ENCODE measurements at places on chromosomes 7 and 10.
A peak's percentile ranks its signal among the peaks of the same experiment; 100 is the strongest.

DNA sequence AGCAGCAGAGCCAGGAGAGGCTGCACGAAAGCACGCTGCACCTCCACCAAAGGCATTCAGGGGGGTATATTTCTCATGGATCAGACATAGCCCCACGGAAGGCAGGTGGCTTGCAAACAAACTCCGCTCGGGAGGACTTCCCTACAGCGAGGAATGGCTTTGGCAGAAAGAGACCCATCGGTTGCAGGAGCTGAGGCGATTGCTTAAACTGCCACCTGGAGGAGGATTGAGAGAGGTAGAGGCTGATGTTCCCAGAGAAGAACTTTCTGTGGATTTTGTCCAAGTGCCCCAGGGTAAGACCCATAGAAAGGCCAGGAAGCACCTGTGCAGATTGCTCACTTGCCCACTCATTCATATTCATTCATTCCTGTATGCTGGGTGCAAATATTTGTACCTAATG, 89.1 kb downstream of the NEUROD6 start:
- no peak for DNase-seq

- DNase-seq: no peak
These were observed 21.6 kb downstream of the IRF5 start for GRCh38 chr7:128959296-128959695.

GRCh38 chr7:38973760-38974159, 3.9 kb upstream of the POU6F2 start:
- DNase-seq: no peak

DNA sequence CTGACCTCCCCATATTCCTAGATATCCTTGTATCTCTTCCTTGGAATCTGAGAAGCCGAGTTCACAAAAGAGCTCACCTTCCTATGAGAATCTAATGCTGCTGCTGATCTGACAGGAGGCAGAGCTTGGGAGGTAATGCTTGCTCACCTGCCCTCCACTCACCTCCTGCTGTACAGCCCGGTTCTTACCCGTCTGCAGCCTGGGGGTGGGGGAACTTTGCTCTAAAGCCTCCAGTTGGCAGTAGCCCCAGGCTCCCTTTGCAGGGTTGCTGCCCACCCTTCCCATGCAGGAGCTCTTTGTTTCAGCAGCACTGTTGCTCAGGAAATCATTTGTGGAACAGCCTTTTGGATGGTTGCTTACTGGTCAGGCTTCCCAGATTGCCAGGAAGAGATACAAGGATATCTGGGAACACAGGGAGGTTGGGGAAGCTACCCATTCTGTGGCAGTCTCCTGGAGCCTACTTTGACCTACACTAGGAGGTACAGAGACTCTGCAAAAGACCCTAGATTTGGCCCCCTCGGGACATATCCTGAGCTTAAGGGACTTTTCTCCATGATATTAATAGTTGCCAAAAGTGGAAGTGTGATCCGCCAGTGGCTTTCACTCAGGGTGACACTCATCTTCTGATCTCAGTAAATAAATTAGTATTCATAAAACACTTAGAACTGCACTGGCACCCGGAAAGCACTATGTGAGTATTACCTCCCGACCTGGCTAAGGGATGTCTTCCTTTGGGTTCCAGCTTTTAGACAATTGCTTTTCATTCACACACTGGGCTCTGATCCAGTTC, 363.7 kb upstream of the PODXL start:
- no peak for DNase-seq

GRCh38 chr10:75730847-75731246, 299.4 kb downstream of the LRMDA start:
- no peak for DNase-seq

DNA sequence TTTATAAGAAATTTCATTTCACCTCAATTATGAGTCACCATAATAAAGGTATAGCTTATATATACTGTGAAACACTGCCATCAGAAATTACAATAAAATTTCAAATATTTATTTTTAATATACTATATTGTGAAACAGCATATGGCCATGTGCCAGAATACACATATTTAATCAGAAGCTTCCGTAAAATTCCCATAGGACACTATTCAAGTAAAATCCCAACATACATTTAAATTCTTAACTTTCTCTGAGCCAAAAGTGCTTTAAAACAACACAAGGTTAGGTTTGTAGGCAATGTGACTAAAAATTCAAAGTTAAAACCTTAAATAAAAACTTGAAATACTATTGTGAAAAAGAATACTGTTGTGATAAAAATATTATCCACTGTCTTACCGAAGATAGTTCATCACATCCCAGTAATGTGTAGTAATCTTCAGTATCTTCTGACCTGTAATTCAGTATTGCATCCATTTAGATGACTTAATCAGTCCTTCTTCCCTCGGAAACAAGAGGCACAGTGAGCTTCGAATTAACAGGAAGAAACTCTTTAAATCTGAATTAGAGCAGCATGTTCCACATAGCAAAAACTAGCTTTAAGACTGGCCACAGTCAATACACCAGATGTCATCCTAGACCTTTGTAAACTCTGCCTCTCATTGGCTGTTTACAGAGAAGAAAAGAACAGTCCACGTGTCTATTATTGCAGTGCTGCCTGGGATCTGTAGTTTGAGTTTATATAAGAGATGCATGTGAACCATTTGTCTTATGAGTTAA, at the start of gene DNAJC12:
DNAJC12 (minus strand) TSS at position 648 of the 774 bp plus-strand sequence; CDS start at position 471, 177 bp downstream.
- DNase-seq: no peak

DNA sequence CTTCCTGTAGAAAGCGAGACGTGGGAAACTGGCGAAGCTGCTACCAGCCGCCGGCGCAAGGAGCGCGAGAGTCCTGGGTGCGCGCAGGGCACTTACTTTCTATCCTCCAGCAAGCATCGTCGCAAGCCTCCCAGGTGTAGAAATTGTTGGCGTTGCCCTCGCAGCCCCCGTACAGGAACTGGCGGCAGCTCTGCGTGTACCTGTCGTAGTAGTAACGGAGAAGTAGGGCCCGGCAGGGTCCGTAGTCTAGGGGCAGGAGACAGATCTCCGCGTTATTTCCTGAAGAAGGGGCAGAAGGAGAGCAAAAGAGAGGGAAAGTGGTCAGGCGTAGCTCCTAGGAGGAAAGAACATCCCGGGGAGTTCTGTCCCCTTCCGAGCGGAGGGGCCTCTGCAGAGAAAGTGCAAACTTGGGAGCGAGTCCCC, 501 bp downstream of the TFPI2 start:
- no peak for DNase-seq

GRCh38 chr7:156127166-156128134, 315.2 kb upstream of the SHH start:
- no peak for DNase-seq

DNA sequence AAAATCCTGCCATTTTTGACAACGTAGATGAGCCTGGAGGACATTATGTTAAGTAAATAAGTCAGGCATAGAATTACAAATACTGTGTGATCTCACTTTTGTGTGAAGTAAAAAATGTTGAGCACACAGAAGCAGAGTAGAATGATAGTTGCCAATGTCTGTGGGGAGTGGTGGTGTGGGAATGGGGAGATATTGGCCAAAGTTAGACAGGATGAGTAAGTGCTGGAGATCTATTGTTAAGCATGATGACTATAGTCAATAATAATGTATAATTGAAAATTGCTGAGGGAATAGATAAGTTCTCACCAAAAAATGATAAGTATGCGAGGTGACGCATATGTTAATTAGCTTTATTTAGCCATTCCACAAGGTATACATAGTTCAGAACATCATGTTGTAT, 92.0 kb downstream of the GPR85 start:
- no peak for DNase-seq

- peak; percentile 83 for DNase-seq
These were observed at the start of gene SEC61G for GRCh38 chr7:54758702-54759592. TSS of gene SEC61G (minus strand) at chr7:54759211. CDS start at chr7:54757588, 1,623 bp downstream.

GRCh38 chr7:142608630-142609428, 140.4 kb upstream of the PRSS1 start:
- no peak for DNase-seq

DNA sequence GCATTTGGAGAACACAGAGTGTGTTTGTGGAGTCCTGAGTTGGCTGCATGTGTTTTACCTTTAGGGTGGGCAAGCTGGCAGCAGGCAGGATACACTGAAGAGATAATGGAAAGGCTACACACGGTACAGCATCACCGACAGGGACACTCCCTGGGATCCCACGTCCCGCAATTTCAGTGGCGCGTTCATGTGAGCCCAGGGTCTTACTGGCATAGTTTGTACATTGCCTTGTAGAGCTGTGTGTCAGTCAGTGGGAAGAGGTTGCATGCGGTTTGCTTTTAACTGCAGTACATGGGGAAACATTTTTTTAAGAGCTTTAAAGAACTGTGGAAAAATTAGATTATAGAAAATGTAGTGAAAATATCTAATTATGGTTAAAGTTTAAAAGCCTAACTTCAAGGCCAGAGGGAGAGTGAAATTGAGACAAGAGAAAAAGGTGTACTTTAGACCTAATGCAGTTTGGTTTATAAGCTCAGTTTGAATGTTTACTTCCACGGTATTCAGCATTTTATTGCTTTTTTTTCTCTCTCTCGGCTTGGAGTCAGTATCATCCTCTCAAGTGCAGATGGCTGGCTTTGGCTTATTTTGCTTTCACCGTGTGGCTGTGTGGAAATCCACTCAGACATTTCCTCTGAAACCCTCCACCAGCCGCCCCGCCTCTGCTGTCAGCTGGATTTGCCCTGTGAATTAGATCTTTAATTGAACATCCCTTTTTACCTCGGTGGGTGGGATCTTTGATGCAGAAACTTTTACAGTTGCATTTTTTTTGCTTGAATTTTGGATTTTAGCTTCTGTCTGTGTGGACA, 364.2 kb upstream of the COBL start:
- no peak for DNase-seq

- DNase-seq: no peak
These were observed 208.2 kb downstream of the MAD1L1 start for GRCh38 chr7:2024567-2024918.

GRCh38 chr10:91778485-91778884, 19.7 kb upstream of the TNKS2 start:
- no peak for DNase-seq

- no peak for DNase-seq
These were observed 52.9 kb downstream of the NEURL1 start for GRCh38 chr10:103546401-103546800.

DNA sequence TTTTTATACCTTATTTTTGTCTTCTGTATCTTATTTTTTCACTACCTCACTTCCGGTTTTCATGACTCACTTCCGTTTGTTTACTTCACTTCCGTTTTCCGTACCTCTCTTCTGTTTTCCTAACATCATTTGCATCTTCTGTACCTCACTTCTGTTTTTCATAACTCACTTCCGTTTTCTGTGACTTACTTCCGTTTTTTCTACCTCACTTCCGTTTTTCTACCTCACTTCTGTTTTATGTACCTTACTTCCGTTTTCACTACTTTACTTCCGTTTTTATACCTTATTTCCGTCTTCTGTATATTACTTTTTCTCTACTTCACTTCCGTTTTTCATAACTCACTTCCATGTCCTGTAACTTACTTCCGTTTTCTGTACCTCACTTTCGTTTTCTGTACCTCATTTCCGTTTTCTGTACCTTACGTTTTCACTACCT, 492.5 kb upstream of the AKR1E2 start:
- no peak for DNase-seq

GRCh38 chr7:123796568-123796967, 47.8 kb upstream of the WASL start:
- DNase-seq: no peak

- no peak for DNase-seq
These were observed 125.7 kb upstream of the MTPN start for GRCh38 chr7:136102881-136103280.

- no peak for DNase-seq
These were observed 75.6 kb downstream of the MYOF start for GRCh38 chr10:93406364-93407145.

DNA sequence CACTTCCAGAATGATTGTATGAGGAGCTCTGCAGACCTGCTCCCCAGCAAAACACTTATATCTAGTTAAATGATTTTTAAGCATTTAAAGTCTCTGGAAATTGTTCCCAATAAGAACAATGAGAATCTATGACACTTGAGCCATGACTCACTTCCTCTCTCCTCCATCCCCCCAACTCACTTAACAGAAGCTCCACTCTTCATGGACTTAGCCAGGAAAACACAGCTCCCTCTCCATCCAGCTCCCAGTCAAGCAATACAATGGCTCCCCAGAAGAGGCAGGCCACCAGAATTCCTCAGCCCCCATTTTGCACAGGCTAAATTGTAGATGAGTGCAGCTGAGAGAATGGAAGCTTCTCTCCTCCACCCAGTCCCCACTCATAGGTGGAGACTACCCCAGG, 27.0 kb downstream of the AOC1 start:
- no peak for DNase-seq

DNA sequence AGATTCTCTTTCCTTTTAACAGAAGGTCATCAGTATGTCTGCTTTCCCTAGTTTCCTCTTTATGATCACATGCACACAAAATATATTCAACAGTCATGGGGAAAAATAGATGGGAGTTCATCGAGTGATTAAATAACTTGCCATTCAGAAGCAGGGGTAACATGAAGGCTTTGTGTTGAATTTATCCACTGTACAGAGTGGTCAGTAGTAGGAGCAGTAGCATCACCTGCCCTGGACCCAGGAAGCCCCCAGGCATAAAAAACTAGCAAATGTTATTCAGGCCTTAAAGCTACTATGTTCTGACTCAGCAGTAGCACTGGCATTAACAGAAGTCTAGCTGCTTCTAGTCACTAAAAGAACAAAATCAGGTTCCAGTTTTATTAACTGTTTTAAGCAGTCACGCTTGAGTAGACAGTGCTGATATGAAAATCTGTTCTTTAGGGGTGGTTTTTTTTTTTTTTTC, 31.4 kb upstream of the FAM133B start:
- no peak for DNase-seq

DNA sequence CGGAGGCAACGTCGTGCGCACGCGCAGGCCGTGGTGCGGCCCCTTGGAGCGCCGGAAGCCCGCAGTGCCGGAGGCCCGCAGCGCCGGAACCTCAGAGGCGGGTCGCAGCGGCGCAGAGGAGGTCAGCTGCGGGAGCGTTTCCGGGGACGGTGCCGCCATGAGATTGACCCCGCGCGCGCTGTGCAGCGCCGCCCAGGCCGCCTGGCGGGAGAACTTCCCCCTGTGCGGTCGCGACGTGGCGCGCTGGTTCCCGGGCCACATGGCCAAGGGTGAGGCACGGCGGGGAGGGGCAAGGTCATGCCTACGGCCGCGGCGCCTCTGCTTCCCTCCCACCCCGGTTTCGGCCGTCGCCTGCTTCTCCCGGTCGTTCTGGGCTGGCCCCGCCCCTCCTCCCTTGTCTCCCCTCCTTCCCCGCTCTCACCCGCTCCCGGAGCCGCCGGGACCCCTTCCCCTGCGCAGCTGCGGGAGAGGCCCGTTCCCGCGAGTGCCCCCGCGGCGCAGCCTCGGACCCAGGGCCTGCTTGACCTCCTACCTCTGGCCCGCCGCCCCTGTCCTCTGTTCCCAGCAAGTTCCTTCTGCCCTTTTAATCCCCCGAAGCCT, at the start of gene MTG1:
MTG1 (plus strand) TSS at position 94 of the 600 bp plus-strand sequence; CDS start at position 158, 64 bp downstream.
- peak; percentile 88 for DNase-seq

GRCh38 chr10:132163278-132163765, 23.4 kb upstream of the DPYSL4 start:
- DNase-seq: peak; percentile 18

DNA sequence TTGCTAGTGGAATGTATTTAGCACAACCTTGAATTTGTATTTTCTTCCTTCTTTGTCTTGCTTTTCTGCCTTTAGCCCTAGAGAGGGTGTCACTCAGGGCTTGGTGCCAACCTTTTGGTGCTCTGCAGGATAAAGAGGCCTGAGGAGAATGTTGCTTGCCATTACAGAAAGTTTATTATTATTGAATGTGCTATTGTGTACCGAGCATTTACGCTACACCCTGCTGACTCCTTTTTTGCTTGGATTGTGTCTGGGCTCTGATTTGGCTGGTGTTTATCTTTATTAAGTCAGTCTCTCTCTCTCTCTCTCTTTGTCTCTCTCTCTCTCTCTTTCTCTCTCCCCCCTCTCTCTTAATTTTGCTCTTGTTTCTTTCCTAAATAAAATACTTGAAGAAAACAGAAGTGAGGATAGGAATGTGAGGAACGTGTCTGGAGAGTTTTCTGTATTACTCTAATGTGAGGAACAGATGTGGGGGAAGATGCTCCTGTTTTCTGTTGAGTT, 284.4 kb upstream of the PHYHIPL start:
- DNase-seq: no peak

Measured in activated CD4-positive, CD25-positive, alpha-beta regulatory T cell (primary cell).